ENCODE measurements at places on chromosomes 2 and 18.

DNA sequence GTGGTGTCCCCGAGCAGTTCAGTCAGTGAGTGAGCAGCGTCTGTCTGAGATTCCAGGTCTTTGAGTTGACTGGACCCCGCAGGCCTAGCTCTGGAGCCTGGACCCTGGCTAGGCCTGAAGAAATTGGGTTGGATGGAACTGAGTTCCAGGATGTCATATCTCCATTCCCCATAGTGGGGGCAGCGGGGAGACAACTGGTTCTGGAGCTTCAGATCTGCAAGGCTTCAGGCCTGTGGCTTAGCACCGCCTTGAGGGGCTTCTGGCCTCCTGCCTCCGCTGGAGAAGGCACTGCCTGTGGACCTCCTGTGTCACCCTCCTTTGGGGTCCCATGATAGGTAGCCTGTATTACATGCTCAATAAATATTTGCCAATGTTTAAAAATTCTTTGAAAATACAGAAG is 288.4 kb upstream of the ID2 start:
- no peak for DNase-seq

DNA sequence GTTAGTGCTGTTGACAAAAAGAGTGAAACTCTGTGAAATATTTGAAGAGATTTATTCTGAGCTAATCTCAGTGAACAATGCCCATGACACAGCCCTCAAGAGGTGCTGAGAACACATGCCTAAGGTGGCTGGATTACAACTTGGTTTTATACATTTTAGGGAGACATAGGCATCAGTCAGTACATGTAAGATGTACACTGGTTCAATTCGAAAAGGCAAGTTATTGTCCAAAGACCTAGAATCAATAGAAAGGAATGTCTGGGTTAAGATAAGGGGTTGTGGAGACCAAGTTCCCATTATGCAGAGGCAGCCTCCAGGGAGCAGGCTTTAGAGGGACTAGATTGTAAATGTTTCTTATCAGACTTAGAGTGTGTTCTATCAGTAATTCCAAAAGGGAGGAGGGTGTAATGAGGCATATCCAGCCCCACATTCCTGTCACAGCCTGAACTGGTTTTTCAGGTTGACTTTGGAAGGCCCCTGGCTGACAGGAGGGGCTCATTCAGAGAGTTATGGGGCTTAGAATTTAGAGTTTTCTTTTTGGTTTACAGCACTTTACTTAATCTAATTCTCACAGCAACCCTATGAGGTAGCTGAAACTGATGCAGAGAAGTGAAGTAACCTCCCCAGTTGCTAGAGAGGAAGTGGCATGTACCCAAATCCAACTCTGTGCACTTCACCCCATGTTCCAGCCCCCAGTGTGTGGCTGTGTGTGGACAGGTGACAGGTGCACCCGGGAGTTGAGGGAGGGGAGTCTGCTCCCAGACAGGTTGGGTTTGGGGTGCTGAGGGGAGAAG is 28.3 kb upstream of the ASAP2 start:
- no peak for DNase-seq

DNA sequence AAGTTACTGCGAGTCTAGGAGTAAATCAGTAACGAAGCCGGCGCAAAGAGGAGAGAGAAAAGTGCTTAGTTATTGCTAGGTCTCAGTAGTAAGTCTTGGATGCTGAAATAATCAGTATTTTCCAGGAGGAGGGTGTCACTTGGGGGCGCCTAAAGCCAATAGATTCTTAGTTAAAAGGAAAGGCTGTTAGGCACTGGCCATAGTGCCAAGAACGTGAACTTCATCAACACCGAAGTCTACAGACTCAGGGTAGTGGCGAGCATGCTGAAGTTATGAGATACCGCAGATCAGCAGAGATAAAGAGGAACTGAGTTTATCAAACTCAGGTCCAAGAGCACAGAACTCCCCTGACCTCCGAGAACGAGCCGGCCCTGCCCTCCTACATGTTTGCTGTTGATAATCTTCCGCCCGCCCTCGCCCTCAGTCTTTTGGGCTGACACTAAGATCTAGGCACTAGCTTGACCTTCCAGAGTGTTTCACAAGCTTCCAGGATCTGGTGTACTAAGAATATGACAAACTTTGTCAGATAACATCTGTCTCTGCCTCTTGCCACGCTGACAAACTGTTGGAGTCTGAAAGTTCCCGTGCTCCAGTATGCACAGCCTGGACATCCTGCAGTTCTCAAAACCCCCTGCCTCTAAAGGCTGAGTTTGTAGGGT is 49.2 kb downstream of the CYB5A start:
- DNase-seq, result no peak

DNA sequence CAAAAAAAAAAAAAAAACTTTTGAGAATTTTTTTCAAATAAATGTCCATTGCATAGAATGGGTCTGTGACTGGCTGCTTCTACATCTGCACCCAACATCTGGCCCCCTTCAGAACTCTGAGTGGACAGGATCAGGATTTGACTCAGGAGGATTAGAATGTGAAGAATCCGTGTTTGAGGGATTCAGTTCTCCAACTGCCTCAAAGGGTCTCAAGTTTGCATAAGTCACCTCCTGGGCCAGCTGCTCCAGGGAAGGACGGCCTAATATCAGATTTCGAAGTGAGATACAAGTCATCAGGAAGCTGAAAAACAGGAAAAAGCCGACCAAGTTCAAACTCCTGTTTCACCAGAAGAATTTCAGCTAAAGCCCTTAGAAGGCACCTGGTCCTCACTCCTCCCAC is 10.9 kb downstream of the MAT2A start:
- no peak for DNase-seq

GRCh38 chr2:216696751-216697560 is 1.6 kb upstream of the IGFBP5 start:
- DNase-seq, result no peak
